ENCODE measurements at places on chromosomes 13 and 19.

DNA sequence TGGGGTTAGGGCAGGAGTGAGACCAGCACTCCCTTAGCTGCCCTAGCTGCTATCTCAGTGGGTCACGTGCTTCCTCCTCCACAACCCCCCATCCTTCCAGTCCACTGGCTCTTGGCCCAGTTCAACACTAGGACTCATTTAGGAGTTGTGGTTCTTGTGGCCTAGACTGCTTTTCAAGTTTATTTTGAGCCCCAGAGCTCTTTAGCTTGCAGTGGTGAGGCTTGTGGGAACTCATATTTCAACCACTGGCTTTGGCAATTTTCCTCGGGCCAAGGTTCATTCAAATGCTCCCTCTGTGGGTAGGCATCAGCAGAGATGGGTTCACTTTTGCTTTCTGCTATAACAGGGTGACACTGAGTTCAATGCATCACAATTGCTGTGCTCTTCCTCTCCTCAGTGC lies 436.2 kb upstream of the SLITRK5 start:
- DNase-seq: no peak

DNA sequence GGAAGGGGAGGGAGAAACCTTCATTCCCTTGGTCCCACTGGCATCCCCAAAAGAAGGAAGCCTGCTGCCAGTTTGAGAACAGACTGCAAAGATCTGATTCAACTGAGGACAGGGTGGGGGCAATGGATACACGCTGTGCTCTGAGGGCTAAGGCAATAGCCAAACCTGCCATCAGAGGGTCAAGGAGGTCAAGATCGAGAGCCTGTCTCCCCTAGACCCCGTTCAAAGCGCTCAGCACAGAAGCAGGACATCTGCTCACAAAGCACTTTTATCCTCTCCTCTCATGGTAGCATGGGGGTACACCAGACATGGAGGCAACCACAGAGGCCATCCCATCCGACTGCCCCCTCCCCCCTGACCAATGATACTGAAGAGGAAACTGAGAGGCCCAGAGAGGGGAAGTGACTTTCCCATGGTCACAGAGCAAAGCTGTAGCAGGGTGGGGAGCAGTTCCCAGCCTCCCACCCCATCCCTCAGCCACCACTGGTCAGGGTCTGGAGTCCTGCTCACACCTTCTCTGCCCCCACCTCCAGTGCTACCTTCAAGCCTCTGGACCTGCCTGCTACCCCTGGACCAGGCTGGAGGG lies 11.1 kb downstream of the POU2F2 start:
- no peak for DNase-seq

DNA sequence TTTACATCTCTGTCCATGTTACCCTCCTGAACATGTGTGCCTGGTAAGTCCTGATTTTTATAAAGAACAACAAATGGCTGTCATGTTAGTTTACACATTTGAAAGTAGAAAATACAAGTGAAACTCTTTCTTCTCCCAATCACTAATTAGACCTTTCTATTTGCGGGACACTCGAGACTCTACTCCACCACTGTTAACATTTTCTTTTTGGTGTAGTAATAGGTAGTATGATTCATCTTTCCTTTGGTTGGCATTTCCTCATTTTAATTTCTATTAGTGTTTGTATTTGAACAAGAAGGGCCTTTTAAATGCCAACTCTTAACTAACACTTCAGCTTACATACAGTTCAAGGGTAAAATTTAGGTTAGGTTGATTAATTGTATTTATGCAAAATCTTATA lies 371.1 kb downstream of the PCDH9 start:
- no peak for DNase-seq

- no peak for DNase-seq
Measured at GRCh38 chr19:15321739-15322138, 10.6 kb downstream of the BRD4 start.

- DNase-seq: no peak
Measured at GRCh38 chr19:47489072-47489914, 5.3 kb upstream of the KPTN start.

DNA sequence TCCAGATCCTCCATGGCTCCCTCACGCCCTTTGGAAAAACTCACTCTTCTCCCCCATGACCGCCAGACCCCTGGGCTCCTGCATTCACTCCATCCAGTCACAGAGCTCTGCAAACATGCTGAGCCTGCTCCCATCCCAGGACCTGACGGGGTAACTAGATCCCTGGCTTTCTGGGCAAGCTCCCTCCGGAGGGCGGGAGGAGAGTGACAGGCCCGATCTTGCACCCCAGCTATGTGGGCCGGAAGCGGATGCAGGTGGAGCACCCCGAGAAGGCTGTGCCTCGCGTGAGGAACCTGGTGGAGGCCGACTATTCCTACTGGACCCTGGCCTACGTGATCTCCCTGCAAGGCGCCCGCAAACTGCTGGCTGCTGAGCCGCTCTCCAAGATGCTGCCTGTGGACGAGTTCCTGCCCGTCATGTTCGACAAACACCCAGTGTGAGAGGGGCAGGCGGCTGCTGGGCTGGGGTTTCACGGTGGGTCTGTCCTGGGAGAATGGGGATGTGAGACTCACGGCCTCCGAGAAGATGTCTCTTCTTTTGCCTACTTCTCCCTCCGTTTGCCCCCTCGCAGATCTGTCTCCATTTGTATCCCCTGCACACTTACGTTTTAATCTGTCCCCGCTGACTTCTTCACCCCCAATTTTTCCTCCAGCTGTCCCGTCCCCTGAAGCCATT lies 25.2 kb downstream of the COLGALT1 start:
- DNase-seq: no peak

DNA sequence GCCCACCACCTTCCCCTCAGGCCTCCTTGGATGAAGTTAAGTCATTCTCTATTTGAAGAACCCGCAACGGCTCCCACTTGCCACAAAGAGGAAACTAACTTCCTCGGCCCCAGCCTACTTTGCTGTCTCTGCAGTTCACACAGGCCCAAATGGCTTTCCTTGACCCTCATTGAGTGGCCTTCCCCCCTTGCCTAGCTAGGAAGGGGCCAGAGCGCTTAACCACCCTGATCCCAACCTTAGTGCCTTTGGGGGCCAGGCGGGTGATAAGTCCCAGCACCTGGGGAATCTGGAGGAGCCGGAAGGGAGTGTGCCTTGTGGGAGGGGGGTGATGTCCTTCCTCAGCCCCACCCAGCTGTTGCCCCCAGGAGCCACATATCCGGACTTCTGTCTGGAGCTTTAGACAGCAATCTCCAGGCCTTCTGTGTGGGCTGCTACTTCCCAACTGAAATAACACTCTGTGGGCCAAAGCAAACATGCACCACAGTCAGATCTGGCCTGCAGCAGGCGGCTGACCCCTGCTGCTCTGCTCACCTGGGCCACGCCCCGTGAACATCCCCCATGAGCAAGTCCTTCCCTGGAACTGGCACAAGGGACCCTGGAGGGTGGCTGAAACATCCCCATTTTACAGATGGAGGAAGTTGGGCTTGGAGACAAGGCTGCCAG lies 10.5 kb downstream of the NECTIN2 start:
- DNase-seq: no peak

DNA sequence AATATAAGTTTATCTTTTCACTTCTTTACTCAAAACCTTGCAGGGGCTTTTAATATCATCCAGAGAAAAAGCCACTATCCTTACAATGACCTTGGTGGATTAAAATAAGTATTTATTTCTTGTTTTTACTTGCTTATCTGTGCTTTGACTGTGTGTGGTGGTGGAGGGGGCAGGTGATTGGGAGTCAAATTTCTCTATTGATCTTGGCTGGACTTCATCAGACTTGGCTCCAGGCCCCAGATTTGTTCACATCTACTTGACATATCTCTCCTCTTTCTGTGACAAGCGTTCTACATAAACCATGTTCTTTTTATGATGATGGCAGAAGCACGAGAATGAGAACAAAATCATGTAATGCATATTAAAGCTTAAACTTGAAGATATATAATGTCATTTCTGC lies 670.8 kb downstream of the PCDH17 start:
- no peak for DNase-seq

DNA sequence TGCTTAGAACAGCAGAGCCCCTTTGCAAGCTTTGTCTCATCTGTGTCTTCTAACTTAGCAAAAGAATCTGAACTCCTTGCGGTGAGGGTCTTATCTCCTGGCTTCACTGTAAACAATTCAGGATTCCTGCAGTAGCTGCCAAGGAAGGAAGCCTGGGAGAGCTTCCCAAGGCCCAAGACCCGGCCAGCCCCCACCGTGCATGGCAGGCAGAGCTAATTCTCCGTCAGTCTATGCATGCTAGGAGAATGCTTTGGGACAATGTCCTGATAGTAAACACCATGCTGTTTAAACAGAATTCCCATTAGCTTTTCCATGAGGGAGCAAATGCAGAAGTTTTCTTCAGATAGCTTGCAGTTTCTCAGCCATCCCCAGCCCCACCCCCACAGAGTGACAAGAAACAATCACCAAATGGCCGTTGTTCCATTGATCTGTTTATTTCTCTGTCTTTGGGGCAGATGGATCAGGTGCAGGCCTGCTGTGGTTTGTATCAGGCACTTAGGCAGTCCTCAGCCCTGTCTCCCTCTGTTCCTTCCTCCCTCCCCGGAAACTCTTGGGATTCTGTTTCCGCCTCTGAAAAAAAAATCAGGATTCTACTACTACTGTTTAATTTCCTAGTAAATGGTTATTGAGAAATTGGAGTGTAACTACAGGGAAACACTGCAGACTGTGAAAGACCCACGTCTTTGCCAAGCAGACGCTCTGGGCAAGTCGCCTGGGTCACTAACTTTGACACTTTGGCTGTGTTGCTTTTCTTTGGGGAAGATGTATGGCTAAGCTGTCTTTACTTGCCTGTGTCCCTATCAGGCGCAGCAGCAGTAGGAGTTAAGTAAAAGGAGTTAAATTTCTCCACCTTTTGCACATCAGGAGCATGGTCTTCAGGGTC lies 40.7 kb upstream of the SPATA13 start:
- DNase-seq: no peak

GRCh38 chr19:16899566-16900075 lies 10.8 kb downstream of the F2RL3 start:
- no peak for DNase-seq

DNA sequence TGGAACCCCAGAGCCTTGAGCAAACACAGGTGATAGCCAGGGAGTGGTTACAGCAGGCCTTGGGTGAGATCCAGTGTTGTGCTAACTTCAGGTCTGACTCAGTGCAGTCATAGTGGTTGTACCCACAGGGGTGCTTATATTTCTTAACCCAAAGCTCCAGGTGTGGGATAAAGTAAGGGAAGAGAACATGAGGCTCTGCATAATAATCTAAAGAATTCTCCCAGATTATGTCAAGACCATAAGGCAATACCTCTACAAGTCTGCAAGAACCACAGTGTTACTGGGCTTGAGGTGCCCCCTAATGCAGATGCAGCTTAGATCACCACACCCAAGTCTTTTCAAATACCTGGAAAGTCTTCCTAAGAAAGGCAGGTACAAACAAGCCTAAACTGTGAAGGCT lies 485.4 kb downstream of the RFC3 start:
- no peak for DNase-seq

- DNase-seq: no peak
Measured at GRCh38 chr19:5628919-5629481, 6.1 kb downstream of the SAFB start.

DNA sequence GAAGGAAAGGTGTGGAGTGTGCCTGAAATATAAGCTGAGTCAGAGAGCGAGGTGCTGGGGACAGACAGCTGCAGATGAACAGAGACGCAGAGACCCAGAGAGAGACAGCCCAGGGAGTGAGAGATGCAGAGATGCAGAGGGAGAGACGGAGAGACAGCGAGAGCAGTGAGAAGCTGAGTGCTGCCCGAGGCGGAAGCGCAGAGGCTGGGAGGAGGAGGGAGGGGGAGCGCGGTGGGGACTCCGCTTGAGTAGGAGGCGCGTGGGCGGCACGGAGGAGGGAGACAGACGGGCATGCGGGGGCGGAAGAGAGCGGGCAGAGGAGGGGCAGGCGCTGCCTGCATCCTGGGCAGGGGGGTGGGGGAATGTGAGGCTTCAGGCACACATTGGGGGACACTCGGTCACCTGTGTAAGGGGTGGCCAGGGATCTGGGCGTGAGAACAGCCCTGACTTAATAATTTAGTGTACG lies 25.7 kb downstream of the SLC8A2 start:
- DNase-seq: peak; percentile 68
